Left renal pelvis (tissue), 4 donors: ENCODE measurements at places on chromosomes 7 and 10. TPM values are rescaled to one million over a fixed set of nuclear protein-coding genes. Genes with fewer than 3 reads are reported as not detected.

Gene COL28A1
- 12.6 TPM for polyA plus RNA-seq

DNA sequence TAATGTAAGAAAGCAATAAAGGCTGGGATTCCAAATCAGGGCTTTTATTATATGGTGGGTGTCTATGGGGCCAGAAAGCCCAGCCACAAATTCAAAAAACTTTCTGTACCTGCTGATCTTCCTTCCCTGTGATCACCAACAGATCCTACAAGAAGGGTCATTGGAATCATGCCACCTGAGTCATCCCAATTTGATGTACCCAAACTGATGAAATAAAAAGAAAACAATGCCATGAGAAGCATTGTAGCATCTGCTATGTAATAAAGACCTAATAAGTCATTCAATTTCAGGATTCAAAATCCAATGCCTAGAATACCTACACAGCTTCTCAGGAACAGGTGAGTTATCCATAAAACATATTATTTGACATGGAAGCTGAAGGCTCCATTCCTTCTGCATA, 228.8 kb downstream of the DKK1 start:
- DNase-seq: no peak

GRCh38 chr10:117431160-117431559, 55.9 kb upstream of the PDZD8 start:
- DNase-seq: no peak

GRCh38 chr7:39670052-39670451, 46.7 kb downstream of the RALA start:
- no peak for DNase-seq
